NCI-H460 (cell line): ENCODE measurements at places on chromosomes 16 and 17.

DNA sequence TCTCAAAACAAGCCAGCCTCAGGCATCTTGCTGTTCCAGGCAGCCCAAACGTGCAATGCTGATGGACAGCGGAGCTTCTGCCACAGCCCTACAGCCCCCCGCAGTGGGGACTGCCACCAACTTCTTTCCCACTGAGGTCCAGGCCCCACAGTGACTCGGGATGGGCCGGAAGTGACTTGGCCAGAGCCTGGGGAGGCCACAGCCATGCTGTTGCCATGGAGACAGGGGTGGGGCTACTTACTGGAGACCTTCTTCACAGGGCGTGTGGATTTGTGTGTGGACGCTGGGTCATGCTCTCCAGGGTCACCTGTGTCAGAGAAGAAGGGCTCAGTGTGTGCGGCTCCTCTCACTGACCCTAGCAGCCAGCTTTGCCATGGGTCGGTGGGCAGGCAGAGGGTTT lies 15.0 kb downstream of the TRIM25 start:
- DNase-seq: no peak

DNA sequence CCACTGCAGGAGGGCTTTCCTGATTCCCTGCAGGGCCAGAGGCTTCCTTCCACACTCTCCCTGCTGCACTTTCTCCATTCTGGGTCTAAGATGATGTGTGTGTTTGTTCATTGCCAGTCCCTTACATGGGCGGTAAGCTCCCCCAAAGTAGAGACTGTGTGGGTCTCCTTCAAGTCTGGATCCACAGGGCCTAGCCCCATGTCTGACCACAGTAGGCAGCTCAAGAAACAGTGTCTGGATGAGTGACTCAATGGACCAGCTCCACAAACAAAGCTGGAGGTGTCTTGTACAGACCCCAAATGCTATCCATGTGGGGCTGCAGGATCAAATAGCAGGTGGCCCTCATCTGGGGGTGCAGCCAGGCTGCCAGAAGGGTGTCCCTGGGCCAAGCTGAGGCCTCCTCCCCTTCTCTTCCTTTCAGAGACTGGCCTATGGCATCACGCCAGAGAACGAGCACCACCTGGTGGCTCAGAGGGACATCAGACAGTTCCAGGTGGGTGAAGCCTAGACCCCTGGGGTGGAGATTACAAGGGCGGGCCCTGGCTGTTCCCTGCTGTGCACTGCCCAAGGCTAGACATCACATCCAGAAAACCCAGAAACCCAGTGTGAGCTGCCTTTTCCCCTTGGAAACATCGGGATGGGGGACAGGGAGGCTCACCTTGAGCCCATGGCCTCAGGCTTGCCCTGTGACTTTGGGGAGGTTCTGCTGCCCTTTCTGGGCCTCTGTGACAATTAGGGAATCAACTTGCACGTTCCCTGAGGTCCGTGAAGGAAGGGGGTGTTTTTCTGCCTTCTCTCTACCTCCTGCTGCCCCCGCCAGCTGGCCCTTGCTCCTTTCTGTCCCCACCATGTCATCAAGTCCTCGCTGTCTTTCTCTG lies 45.9 kb downstream of the SLC6A2 start:
- DNase-seq: peak; percentile 40

DNA sequence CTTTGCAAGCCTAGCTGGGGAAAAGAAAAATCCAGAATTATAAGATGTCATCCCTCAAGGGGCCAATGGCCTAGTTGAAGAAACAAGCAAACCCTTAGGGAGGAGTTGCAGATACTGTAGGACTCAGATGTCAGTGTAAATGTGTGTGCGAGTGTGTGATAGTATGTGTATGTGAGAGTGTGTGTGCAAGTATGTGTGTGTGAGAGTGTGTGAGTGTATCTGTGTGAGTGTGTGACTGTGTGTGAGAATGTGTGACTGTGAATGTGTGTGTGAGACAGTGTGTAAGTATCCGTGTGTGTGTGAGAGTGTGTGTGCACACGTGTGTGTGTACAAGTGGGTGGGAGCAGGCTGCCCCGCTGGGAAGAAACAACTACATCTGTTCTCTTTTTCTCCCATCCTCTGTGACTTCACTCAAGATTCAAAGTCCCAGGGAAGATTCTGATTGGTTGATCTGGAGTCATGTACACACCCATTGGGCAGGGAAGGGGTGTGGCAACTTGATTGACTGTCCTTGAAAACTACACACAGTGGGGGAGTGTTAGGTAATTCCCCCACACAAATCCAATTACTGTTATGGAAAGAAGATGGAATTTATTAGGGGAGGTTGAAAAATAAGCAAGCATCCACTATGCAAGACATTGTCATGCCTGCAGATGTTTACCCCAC lies 40.7 kb downstream of the IRX3 start:
- no peak for DNase-seq

- no peak for DNase-seq
Observed at GRCh38 chr16:65896448-65897153, 469.9 kb upstream of the CDH5 start.
